ENCODE measurements at places on chromosomes 7 and 10. TPM values are rescaled to one million over a fixed set of nuclear protein-coding genes. Genes with fewer than 3 reads are reported as not detected.
A peak's percentile ranks its signal among the peaks of the same experiment; 100 is the strongest.

DNA sequence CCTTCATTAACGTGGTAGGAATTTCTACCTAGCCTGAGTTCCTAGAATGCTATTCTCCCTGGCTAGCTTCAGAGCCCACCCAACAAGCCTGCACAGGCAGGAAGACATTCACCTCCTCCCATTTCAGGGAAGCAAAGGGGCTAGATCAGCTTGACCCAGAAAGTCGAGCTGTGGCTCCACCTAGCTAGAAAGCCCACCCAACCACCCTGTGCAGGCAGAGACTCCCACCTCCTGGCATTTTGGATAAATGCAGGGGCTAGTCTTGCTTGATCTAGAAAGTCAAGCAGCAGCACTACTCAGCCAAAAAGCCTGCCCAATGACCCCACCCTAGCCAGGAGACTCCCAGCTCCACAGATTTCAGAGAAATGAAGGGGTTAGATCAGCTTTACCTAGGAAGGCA lies 479.5 kb downstream of the SDK1 start:
- DNase-seq: no peak

GRCh38 chr7:124462249-124462648 lies 303.3 kb downstream of the GPR37 start:
- DNase-seq: no peak

TMEM196 gene
- total RNA-seq: not detected

COL13A1 gene
- 5.7 TPM for total RNA-seq

DNA sequence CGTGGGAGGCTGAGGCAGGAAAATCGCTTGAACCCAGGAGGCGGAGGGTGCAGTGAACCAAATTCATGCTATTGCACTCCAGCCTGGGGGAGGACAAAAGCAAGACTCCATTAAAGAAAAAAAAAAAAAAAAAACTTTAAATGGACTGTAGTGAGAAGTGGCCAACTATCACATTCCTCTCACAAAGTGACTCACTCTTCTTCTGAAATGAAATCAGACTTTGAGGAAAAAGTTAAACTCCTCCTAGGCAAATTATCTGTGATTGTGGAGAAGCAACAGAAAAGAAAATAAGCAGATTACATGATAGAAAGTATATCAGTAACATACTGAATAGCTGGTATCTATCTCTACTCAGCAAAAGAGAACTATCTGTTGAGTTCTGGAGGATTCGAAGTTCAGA lies 234.3 kb upstream of the PHF14 start:
- no peak for DNase-seq

CHST12 gene
- 14.2 TPM for total RNA-seq

CUZD1 gene
- total RNA-seq: not detected

- DNase-seq: no peak
Observed at GRCh38 chr7:135713836-135714470, 14.0 kb downstream of the SLC13A4 start.

DNA sequence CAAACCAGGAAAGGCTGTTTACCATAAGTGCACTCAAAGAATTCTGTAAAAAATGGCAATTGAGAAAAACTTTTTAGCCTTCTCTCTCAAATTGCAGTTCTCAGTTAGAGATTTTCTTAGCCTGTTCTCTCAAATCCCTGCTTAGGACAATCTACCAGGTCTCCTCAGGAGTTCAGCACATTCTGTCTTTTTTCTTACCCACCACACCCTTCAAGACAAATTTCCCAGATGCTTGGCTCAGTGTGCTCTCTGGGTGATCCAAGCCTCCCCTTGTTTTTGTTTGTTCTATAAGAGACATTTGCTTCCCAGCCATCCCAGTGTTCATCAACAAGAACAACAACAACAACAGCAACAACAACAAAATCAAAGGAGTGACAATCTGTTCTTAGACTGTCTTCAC lies 87.3 kb downstream of the MACC1 start:
- DNase-seq: no peak

LGI1 gene
- total RNA-seq: not detected

GNGT1 gene
- total RNA-seq: not detected

PARP12 gene
- 7.5 TPM for total RNA-seq

- DNase-seq: peak; percentile 26
Observed at GRCh38 chr7:36006636-36007229, 146.3 kb upstream of the EEPD1 start.

All from right atrium auricular region (tissue), 2 donors.